ENCODE measurements at places on chromosomes 1 and 21. TPM values are rescaled to one million over a fixed set of nuclear protein-coding genes. Genes with fewer than 3 reads are reported as not detected.

DNA sequence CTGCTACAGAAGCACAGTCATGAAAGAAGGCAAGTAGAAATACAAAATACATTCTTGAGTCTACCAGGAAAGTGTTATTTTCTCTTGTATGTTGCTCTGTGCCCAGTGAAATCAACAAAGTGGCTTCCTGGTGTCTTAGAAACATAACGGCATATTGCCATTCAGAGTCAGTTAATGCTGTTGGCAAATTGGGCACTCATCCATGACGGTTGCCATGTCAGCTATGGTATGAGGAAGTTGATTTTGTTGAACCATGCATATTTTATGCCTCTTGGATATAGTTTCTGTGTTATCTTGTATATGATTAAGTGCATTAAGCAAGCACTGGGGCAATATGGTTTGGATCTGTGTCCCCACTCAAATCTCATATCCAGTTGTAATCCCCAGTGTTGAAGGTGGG is 153.1 kb upstream of the CXADR start:
- DNase-seq = no peak

The LRRIQ3 gene
- 1.3 TPM for total RNA-seq

The CNR2 gene
- total RNA-seq = not detected

GRCh38 chr1:3159996-3160395 is 91.0 kb downstream of the PRDM16 start:
- DNase-seq = no peak

DNA sequence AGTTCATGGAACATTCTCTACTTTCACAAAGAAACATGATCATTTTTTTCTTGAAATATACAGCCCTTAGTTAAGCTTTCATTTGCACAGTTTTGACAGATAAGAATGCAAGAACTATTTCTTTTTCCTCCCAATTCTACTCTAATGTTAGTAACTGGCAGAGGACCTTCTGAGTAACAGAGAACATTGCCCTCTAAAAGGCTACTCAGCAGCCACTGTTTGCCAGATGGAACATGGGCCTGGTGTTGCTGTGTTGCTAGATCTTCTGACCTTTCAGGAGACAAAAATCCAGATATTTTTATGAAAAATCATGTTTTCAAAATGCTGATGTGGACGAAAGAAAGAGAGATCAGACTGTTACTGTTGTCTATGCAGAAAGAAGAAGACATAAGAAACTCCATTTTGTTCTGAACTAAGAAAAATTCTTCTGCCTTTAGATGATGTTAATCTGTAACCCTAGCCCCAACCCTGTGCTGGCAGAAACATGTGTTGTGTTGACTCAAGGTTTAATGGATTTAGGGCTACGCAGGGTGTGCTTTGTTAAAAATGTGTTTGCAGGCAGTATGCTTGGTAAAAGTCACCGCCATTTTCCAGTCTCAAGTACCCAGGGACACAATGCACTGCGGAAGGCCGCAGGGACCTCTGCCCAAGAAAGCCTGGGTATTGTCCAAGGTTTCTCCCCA is 2.9 kb upstream of the PRDX6 start:
- no peak for DNase-seq

The CYP4B1 gene
- not detected for total RNA-seq

DNA sequence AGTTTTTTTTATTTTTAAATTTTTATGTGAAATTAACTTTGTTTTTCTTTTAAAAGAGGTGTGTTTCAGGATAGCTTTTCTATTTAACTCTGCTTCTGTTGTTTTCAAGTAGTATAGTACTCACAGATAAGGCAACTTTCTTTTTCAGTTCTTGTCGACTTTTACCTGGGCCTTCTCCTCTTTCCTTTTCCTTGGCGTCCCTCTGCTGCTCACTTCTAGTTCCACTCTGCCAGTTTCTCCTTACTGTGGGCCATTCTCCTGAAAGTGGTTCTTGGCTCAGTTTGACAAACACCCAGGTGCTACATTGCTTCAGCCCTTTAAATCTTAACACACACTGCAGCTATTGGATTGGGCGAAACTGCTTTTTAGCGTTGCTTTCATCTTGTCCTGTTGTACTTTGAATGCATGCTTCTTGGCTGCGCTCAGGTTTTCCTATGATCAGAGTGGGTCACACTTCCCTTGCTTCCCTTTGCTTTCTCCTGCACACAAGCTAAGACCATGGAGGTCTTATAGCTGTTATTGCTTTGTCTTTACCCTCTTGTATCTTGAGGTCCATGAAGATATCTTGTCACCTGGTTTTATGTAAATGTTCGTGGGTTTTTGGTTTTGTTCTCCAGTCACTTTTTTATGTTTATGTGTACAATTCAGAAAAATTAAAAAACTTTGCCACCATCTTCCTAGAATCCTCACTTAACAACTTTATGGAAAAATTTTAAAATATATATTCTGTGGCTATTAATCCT is 21.6 kb downstream of the GABPA start:
- no peak for DNase-seq

DNA sequence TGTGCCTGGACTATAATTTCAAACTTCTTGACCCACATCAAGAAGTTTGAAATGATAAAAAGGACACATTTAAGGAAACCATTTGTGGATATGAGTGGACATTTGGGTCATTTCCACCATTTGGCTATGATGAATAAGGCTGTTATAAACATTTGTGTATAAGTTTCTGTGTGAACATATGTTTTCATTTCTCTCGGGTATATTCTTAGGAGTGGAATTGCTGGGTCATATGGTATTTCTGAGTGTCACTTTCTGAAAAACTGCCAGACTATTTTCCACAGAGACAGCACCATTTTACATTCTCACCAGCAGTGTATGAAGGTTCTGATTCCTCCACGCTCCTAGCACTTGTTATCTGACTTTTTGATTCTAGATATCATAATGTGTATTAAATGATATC is 50.8 kb downstream of the GPR137B start:
- DNase-seq = no peak

The LCK gene
- total RNA-seq = not detected

The KIF26B gene
- total RNA-seq = 1.1 TPM

DNA sequence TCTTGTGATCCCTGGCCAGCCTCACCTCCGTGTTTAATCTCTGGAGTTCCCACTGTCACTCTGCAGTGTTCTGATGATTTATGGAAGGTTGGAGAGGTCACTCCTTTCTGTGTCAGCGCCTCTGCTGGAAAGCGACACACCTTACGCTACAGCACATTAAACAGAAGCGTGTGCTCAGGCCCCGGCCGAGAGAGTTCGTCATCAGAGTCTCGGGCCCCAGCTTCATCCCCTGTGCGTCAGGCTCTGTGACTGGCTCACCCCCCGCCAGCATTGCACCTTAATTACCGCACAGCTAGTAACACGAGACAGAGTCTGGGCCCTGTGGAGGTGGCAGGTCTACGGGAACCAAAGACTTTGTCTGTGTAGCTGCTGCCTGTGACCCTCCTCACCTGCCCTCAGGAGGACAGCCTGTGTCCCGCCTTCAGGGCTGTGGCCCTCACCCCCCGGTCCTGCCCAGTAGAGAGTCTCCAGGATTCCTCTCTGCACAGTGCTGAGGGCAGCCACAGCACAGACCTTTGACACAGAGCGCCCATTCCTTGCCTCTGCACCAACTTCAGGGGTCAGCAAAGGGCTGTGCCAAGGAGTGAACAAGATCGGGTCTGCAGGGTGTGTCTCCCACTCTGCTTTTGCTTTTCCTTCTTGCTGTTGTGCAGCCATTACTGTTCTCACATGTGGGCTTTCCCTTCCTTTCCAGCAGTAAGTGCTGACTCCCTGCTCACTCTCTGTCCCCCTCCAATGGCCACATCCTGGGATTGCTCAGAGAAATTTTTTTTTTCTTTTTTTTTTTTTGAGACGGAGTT is 157.6 kb downstream of the PGBD5 start:
- peak; percentile 76 for DNase-seq

- peak; percentile 6 for DNase-seq
Observed at GRCh38 chr1:210076620-210077019, 138.6 kb downstream of the SYT14 start.

GRCh38 chr1:182485861-182486260 is 35.9 kb downstream of the RGSL1 start:
- no peak for DNase-seq

The KLHDC8A gene
- 0.34 TPM for total RNA-seq

The SPATA21 gene
- total RNA-seq = not detected

The S100A1 gene
- not detected for total RNA-seq

- DNase-seq = no peak
Observed at GRCh38 chr1:90143591-90143990, 148.7 kb downstream of the ZNF326 start.

DNA sequence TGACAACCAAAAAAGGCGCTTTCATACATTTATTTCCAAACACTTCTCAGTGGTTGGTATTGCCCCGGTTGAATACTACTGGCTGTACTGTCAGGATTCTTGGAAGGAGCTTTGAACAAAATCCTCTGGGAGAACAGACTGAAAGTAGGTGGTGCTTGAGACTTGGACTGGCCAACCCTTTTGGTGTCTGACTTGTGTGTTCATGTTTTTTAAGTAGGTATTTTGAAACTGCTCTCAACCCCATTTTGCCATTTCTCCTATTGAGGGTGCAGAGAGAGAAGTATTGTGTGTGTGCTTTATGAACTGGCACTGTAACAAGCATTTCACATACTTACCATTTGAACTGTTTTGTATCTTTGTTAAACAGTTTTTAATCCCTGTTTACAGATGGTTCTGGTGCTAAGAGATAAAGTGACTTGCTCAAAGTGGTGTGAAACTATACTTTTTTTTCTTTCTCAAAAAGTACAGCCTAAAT is 21.2 kb downstream of the ARID1A start:
- no peak for DNase-seq

- no peak for DNase-seq
Observed at GRCh38 chr1:40432644-40433390, 17.5 kb upstream of the ZFP69B start.

DNA sequence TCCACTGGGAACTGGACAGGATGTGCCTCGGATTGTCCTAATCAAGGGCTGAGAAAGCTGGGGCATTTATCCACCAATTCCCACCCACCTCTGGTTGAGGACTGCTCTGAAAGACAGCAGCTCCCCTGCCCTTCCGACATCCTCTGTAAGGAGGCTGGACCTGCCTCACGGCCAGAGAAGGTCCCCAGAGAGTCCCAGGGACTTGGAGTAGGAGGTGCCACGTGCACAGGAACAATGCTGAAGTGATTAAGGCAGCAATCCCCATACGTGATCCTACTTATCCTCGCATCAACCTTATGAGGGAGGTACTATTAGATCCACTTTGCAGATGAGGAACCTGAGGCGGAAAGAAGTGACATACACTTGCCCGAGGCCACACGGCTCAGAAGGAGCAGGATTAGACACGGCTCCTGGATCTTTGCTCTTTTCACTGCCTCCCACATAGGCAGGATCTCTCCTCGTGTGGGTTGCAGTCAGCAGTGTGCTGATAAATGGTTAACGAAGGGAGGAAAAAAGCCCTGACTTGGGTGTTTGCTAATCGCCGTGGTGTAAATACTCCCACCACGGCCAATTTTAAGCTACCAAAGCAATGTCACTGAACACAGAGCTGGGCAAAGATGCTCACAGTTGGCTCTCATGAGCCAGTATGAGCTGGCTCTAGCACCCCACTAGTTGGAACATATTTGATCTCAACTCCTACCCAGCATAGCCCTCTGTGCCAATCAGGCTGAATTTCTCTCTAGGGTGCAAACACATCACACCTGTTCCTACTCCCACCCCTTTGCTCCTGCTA is 18.6 kb upstream of the LDLRAP1 start:
- DNase-seq = no peak

DNA sequence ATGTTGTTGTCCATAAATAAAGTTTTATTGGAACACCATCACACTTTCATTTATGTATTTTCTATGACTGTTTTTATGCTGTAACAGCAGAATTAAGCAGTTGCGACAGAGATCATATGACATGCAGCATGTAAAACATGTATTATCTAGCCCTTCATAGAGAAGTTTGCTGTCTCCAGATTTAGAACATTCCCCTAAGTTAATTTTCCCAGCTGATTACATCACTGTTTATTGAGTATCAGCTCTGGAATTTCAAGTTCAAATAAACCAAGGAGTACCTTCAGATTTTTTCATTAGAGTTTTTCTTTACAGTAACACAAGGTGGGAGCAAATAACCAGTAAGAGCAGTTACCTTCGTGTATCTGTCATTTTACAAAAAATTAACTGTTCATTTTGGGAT is 792.8 kb downstream of the USP25 start:
- no peak for DNase-seq

GRCh38 chr1:37561133-37562132 is 4.7 kb downstream of the DNALI1 start:
- DNase-seq = peak; percentile 52

- DNase-seq = no peak
Observed at GRCh38 chr1:36572906-36573305, 90.2 kb upstream of the CSF3R start.

GRCh38 chr1:25996966-25997827 is 666 bp downstream of the PAFAH2 start:
- no peak for DNase-seq

DNA sequence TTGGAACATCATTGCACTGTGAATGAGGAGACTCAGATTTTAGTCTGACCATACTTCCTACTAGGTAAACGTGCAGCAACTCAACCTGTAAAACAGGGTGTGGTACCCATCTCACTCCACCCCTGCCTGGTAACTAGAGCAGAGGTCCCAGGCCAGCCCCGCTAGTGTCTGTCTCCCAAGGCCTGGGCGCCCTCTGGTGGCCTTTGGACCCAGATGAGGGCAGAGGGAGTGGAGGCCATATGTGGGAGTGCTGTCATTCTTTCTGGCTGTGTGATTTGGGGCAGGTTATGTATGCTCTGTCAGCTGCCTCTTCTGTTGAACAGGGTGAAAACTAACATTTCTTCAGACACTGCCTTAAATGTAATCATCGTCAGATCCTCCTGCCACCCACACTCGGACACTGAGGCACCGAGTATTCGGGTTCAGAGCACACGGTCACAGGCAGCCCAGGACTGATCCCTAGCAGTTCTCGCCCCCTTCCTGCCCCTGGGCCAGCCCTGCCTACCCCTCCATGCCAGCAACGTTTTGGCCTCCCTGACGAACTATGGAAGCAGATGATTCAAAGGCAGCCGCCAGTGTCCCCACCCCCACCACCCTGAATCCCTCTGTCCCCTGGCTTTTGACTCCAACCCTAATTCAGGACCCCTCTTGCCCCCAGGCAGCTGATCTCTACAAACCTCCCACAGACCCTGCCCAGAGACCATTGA is 76.0 kb downstream of the CD247 start:
- DNase-seq = peak; percentile 85

The PRAMEF12 gene
- total RNA-seq = not detected

DNA sequence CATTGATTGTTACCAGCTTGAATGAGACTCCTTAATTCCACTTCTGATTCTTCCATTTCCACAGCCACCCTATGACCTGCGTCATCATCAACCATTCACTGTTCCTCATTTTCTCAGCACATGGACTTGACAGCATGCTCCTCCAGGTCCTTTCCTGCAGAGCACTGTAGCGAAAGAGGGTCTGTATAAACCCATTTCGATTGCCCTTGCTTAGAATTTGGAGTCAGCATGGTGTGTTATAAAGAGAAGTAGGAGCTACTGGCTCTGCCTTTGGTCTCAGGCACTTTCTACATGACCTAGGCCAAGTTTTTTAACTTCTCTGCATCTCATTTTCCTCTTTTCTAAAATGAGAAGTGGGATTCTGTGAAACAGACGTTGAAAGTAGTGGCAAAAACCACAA is 133.8 kb downstream of the AK5 start:
- no peak for DNase-seq

Measured in Daoy (cell line).